ENCODE measurements at places on chromosomes 12 and 14.

DNA sequence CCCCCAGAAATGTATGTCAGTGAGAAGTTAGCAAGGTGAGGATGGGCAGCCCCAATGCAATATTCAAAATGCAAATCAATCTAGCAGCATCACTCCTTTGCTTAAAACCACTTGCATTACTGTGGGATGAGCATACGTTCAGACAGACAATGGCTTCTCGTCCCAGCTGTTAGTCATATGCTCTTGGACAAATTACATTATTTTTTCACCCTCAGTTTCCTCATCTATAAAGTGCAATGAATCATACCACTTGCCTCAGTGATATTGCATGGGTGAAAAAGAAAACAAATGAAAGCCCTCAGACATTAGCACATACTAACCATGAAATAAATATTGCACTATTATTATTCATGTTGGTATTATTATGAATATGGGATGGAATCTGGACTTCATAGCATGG is 132.3 kb downstream of the C12orf75 start:
- no peak for DNase-seq

DNA sequence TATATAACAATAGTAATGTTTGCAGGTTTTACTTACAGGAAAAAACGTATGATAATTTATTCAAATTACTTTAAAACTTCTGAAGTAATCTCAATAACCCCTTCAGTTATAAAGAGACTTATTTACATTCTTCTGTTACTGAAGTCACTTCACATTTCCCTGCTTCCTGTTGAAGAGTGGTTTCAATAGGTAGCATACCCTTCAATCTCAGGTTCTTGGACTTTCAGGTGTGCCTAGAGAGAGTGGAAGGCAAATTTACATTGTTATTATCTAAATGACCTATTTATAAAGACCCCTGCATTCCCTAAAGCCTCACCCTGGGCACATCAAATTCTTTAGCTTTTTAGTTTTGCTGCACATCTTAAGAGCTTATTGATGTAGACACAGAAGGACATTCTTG is 137.6 kb upstream of the AEBP2 start:
- DNase-seq = no peak

DNA sequence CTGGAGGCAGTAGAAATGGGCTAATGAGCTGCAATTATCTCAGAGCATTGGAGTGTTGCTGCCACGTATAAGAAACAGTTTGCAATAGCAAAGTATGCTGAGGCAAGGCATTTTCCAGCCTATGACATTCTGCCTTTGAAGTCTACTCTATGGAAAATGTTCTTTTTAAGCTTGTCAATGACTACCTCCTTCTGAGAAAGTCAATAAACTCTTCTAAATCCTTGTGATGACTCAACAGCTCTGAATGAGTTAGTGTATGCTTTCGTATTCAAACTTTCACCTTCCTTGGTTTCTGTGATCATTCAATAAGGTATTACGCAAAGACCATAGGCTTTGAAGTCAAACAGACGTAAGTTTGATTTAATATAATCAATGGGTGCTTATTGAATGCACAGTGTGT is 111.2 kb downstream of the CAPZA3 start:
- no peak for DNase-seq

GRCh38 chr12:80857311-80857710 is 80.4 kb downstream of the LIN7A start:
- DNase-seq = no peak

DNA sequence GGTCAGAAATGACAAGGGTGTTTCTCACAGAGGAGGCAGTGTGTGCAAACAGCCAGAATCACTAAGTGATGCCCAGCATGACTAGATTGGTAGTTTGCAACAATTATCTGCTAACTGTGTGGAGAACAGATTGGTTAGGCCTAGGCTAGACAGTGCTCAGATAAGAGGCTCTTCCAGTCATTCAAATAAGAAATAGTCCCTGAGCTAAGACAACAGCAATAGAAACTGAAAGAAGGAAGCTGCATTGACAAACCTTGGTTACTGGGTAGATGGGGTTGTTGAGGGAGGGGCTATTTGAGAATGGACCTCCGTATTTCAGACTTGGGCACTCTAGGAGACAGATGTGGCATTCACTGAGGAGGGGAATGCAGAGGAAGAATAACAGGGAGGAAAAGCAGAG is 255.0 kb upstream of the NPAS3 start:
- no peak for DNase-seq

- no peak for DNase-seq
These were observed 13.2 kb downstream of the BAZ2A start for GRCh38 chr12:56616925-56617324.

- DNase-seq = no peak
These were observed 71.4 kb upstream of the SRSF5 start for GRCh38 chr14:69695322-69696203.

- no peak for DNase-seq
These were observed 12.8 kb upstream of the NR4A1 start for GRCh38 chr12:52038447-52038846.

GRCh38 chr12:92068459-92068858 is 77.2 kb downstream of the BTG1 start:
- DNase-seq = no peak

- no peak for DNase-seq
These were observed 8.6 kb downstream of the KRT2 start for GRCh38 chr12:52643233-52644077.

DNA sequence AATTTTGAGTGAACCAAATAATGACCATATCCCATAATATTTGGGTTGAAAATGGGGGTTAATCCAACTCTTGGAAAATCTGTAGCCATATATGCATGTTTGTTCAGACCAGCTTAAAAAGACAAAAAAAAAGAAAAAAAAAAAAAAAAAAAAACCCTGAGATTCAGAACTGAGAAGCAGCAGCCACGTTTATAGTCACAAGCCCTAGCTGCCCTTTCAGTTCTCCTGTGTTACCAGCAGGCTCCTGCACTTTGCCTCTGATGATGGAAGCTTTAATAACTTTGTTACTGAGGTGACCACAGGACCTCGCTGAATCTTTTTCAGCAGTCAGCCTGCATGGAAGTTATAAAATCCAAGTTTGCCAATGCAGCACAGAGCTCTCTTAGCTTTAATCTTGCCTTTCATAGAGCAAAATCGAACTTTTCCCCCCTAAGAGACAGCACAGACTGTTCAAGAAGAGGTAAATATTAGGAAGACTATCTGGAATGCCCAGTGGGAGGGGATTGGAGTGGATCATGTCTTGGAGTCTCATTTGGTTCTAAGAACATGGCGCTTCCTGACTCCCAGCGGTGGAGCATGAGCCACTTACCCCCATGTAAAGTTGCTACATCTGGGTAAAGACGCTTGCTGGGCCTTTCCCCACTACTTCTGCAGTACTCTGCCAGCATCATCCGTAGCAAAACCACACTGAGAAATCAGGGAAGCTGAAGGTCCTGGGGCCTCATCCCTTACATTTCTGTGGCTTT is 20.6 kb downstream of the GNG2 start:
- DNase-seq = peak; percentile 51

GRCh38 chr12:128961308-128961902 is 108.1 kb downstream of the GLT1D1 start:
- no peak for DNase-seq

DNA sequence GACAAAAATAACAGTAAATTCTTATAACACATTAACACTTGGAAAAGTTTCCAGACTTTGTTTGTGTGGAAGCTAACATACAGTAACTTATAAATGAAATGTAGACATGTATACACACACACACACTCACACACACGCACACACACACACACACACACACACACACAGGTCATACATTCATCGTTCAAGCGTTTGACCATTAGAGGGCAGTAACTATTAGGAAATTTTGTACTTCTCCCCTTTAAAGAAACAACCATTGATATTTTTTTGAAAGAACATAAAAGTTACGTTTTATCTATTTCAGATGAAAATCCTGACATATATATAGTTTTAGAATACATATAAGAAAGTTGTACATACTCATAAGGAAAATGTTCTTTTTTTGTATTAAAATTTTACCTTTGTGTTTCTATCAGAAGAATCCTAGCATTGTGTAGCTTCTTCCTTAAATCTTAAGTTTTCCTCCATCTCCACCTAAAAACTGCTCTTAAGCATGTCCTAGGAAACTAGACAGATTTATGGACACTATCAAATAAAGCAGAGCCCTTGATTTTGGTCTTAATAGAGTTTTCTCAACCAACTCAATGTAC is 29.0 kb downstream of the PTPRQ start:
- no peak for DNase-seq

DNA sequence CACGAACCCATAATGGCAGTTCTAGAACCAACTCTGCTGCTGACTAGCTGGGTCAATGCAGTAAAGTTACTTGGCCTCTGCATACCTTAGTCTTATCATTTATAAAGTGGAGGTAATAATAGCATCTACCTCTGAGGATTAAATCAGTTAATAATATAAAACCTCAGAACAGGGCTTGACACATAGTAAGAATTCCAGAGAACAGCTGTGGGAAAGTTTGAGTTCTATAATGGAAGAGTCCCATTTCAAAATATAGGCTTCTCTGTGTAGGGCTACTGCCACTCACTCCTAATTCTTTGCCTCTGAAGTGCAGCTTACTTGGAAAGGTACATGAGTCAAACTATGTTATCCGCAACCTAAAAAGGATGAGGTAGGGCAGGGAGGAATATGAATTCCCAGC is 269.2 kb upstream of the PRKD1 start:
- DNase-seq = no peak

- no peak for DNase-seq
These were observed 733.0 kb downstream of the RPS29 start for GRCh38 chr14:48853159-48853558.

- no peak for DNase-seq
These were observed 15.1 kb upstream of the WNK1 start for GRCh38 chr12:737122-737739.

DNA sequence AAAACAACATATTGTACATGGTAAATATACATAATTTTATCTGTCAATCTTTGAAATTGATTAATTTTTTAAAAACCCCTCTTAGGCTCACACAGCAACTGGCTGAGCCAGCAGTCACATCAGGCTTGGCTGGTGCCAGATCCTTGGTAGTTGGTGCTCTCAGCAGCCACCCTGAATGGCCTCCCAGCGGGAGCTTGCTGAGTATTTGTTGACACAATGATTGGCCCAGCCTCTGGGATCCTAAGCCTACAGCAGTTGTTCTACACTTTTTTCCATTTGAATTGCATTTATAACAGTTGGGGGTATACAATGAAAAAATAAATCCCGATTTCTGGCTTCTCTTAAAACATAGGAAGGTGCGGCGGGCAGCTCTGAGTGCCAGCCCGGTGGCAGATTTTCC is 11.1 kb downstream of the PRKAB1 start:
- no peak for DNase-seq

GRCh38 chr14:88868558-88869159 is 44.2 kb downstream of the TTC8 start:
- DNase-seq = no peak

DNA sequence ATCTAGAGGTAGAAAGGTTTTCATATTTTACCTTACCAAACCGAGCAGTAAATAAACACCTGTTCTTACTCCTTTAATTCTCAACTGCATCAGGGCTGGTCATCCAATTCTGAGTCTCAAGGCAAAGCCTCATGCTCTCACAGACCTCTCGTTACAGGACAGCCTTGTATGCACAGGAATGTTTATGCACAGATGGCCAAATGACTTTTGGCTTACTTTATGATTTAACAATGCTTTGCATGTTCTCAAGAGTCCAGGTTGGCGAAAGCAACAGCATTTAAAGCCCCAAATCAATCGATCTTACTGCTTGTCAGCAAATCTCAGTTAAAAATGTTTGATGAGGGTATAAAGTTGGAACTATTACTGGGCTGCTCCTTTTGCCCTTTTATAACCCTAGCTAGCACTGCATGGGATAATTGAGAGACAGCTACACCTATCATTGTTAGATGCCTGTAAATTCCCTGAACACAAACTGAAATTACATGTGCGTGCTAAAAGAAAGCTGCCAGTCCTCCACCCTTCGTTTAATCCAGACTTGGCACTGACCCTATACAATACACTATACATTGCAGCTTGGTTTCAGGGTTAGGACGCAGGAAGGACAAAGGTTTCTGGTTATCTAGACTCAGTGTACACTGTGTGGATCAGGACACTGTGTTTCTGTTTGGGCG is 63.6 kb downstream of the TMCC3 start:
- DNase-seq = no peak

DNA sequence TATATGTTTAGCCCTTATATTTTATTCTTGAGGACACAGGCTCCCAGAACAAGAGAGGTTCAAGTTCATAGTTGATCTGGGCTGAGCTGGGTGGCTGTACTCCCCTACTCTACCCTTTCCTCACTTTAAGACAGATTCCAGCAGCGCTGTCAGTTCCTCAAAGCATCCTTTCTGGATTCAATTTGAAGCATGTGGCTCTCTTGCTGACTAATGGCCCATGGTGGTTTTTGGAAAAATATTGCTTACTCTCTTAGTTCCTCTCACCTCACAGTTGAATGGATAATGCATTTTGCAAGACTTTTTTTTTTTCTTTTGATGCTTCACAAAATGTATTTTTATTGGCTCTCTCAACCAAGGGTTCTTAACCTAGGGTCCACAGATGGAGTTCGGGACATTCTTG is 4.1 kb downstream of the PELI2 start:
- no peak for DNase-seq

- DNase-seq = no peak
These were observed 184.8 kb upstream of the RPH3A start for GRCh38 chr12:112606611-112607365.

DNA sequence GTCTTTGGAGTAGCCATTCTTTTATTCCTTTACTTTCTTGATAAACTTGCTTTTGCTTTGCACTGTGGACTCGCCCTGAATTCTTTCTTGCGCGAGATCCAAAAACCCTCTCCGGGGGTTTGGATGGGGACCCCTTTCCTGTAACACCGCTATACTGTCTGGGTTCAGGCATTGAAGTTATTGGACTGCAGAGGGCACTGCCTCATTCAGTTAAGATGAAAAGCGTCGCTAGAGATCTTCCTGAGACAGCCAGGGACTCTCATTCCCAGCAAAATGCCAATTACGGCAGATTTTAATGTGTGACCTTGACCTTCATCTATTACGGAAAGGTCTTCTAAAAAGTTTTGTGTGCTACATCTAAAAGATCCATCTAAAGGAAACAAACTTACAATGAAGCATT is 17.3 kb upstream of the RIMKLB start:
- DNase-seq = no peak

GRCh38 chr14:99380402-99380801 is 100.3 kb downstream of the SETD3 start:
- DNase-seq = no peak

DNA sequence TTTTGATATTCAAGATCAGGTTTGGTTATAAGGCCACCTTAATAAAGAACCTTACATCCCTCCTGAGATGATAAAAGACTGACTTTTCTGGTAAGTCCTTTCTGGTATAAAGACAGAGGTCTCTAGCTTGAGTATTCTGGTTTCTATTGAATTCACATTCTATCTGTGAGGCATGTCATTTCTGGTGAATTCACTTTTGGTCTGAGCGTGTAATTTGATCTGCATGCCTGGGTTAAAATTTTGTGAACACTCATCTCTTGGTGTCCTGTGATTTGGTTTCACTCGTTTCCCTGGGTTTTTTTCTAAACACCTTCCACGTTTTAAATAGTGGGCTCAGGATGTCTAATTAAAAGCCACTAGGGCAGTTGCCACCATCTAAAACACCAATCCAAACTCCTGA is 12.2 kb downstream of the EIF5 start:
- DNase-seq = no peak

- peak; percentile 49 for DNase-seq
These were observed 79.7 kb downstream of the PAPOLA start for GRCh38 chr14:96581902-96582301.

Data from activated CD4-positive, alpha-beta T cell treated with anti-CD3 and anti-CD28 coated beads, Interleukin-2, amount 10 ng/mL, durations not matched to agents 24 days and 14 days (primary cell).